ENCODE measurements at places on chromosomes 2 and 18.

GRCh38 chr2:1517786-1518185 is 104.5 kb downstream of the TPO start:
- no peak for DNase-seq

DNA sequence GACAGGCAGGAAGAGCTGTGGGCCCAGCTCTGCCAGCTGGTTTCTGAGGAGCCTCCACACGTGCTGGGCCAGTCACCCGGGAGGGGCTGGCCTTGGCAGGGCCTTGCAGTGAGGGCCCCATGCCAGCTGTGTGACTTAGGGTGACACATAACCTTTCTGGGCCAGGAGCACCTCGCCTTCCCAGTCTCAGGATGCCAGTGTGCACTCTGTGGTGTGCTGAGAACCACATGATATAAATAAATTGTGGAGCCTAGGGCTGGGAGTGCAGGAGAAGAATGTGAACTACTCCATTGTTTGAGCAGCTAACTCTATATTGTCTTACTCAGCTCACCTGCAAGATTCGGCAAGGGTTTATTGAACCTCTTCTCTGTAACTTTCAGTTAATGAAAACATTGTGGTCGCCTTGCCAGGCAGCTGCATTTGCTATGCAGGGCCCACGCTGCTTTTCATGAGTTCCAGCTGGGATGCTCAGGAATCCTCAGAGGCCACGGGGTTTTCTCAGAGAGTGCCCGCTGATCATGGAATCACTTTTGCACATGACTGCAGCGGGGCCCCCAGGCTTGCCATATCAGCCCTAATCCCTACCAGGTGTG is 222.3 kb downstream of the SH3RF3 start:
- DNase-seq, result no peak

GRCh38 chr2:201378496-201379397 is 21.6 kb upstream of the FLACC1 start:
- no peak for DNase-seq

DNA sequence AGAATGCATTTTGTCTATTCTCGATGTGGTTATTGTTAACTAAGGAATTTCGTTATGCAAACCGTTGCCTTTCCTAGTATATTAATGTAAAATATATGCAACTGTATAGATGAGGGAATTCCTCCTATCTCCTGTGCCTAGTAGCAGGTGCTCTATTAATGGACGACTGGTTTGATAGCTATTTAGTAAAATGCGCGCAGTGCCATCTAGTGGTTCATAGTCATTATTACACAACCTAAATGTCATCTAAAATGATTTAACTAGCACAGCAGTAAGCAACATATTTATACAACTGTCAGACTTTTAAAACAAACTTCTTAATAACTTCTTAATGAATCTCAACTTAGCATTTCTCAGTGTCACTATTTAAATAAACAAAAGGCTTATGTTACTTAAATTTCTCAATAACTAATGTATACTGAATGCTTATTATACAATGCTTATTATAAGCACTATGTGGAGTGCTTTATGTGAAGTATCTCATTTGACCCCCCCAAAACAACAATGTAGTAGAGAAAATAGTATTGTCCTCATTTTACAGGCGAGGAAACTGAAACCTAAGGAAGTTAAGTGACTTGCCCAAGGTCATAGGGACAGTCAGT is 77.9 kb downstream of the DTNA start:
- peak; percentile 71 for DNase-seq

DNA sequence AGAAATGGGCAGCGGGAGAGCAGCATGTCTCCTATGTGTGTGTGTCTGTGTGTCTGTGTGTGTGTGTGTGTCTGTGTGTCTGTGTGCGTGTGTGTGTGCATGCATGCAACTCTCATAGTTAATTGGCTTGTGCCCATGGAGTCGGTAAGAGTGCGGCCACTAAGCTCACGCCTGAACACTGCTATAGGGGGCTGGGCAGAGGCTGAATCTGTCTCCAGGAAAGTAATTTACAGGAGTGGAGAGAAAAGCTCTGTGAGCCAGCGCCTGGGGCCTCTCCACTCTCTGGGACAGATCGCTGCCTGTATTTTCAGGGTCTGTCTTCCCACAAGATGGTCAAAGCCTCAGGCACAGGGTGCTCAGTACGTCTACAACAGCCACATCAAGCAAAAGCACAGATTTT is 553.4 kb downstream of the TNS1 start:
- no peak for DNase-seq

DNA sequence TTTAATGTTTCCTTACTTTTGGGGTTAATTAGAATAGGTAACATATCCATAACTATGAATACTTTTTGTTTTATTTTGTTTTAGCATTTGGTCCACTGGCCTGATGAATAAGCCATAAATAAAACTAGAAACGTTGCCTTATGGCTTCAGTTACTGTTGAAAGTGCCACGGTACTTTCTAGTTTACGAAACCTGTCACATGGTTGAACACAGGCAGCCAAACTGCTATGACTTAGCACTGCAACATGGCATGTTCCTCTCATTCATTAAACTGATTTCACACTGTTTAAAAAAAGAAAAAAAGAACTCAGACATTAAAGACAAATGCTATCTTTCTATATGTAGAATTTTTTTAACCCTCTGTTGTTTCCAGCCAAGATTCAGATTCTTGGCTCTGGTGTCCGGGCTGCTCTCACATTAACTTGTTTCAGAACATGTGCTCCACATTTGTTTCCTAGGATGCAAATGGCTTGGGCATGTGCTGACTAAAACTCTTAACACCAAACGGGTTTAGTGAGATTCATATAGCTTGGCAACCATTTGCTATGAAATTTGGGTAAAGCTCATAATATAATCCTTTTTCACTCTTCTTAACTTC is 323.9 kb upstream of the RND3 start:
- DNase-seq, result no peak

- no peak for DNase-seq
Observed at GRCh38 chr18:44546954-44547353, 133.7 kb upstream of the SETBP1 start.

GRCh38 chr2:121355488-121355887 is 70.5 kb upstream of the TFCP2L1 start:
- no peak for DNase-seq

DNA sequence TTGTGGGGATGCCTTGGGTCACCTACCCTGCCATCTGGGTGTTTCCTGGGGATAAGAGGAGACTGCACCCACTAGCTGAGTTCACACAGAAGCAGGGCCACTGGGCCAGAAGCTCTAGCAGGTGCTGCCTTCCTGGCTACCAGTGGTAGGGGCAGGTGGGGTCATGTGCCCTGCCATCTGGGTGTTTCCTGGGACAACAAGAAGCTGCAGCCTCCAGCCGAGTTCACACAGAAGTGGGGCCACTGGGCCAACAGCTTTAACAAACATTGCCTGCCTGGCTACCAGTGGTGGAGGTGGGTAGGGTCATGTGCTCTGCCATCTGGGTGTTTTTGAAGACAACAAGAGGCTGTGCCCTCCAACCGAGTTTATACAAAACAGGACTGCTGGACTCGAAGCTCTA is 282.2 kb upstream of the SYT4 start:
- DNase-seq, result no peak

Data from globus pallidus (tissue), 1 donor.